ENCODE measurements at places on chromosomes 2 and 18. TPM values are rescaled to one million over a fixed set of nuclear protein-coding genes. Genes with fewer than 3 reads are reported as not detected.

GRCh38 chr18:33960417-33960816, 264.3 kb downstream of the NOL4 start:
- DNase-seq, result no peak

GRCh38 chr2:201858281-201859184, 52.2 kb downstream of the CDK15 start:
- DNase-seq, result peak; percentile 55

DNA sequence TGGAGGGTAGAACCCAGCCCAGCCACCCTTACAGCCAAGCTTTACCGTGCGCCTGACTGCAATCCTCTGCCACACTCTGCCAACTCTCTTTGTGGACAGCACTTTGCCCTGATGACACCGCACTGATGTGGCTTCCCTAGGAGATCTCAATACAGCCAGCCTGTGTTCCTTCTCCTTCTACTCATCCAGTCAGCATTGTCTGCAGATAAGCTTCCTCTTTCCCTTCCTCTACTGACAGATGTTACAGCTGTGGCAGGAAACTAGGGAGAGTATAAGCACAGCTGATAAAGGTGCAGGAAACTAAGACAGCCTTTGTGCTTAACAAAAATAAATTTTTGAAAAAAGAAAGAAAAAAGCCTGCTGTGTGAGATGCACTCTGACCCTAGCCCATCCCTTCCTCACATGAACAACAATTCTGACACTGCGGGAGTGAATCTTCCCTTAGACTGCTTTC, 25.0 kb downstream of the CEP68 start:
- peak; percentile 30 for DNase-seq

GRCh38 chr2:1613078-1613445, 131.3 kb downstream of the PXDN start:
- DNase-seq, result no peak

DNA sequence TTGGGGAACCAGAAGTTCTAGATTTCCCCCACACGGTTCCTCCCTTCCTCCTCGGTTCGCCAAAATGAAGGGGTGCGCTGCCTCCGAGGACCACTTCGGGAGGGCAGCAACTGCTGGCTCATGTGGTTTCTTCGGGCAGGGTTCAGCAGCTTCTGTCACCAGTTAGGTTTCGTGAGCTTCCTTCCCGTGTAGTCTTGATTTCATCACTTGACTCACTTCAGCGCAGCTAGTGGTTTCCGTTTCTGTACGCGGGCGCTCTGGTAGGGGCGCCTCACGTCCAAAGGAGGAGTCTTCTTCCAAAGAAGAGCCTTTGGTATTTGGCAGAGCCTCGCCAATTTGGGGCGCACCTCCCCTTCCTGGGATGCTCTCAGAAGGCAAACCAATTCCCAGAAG, 485 bp upstream of the GALNT3 start:
- peak; percentile 74 for DNase-seq

Gene CDH7
- not detected for total RNA-seq

DNA sequence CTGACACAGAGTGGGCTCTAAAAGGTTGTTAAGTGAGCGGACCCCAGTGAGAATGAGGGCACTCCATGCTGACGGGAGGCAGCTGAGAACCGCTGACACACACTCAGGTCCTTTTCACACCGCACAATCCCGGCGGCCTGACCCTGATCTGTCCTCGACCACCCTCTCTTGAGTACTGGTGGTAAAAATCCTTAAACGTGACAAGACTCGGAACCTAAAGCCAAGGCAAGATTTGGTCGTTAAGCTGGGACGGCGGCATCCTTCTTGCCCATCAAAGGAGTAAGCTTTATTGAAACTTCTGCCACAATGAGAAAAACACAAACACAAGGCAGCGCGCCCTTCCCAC, 569 bp downstream of the TMX3 start:
- DNase-seq, result no peak

Gene PDE11A
- total RNA-seq, result 0.86 TPM

- no peak for DNase-seq
Measured at GRCh38 chr2:189372688-189373257, 68.5 kb upstream of the WDR75 start.

DNA sequence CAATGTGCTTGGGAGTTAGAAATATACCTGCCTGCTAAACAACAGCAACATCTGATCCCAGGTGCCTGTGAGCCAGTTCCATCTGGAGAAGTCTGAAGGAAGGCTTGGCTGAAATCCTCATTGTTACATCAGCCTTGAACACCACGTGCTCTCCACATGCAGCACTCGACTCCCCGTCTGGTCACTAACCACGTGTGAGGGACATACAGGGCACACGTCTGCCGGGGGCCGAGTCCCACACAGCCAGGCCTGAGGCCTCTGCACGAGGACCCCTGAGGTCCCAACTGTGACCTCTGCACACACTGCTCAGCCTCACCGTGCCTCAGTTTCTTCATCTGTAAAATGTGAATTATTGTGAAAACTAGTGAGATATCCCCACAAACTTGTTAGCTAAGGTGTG, 236.5 kb upstream of the SALL3 start:
- DNase-seq, result no peak

Gene NCK2
- 13.9 TPM for total RNA-seq

Gene CCDC121
- total RNA-seq, result 3.4 TPM

DNA sequence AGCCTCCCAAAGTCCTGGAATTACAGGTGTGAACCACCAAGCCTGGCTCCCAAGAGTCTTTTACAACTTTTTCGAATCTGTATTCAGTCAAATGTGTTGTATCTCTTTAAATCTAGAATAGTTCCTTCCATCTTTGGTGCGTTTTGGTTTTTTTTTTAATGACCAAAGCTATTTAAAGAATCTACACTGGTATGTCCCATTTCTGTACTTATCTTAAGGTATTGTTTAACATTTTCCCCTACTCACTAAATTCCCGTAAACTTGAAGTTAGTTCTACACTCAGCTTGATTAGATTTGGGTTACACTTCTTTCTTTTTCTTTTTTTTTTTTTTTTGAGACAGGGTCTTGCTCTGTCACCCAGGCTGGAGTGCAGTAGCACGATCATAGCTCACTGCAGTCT, 63.8 kb downstream of the TMEM237 start:
- DNase-seq, result no peak

Gene EHD3
- 31.7 TPM for total RNA-seq

Gene FHOD3
- total RNA-seq, result 10.1 TPM

DNA sequence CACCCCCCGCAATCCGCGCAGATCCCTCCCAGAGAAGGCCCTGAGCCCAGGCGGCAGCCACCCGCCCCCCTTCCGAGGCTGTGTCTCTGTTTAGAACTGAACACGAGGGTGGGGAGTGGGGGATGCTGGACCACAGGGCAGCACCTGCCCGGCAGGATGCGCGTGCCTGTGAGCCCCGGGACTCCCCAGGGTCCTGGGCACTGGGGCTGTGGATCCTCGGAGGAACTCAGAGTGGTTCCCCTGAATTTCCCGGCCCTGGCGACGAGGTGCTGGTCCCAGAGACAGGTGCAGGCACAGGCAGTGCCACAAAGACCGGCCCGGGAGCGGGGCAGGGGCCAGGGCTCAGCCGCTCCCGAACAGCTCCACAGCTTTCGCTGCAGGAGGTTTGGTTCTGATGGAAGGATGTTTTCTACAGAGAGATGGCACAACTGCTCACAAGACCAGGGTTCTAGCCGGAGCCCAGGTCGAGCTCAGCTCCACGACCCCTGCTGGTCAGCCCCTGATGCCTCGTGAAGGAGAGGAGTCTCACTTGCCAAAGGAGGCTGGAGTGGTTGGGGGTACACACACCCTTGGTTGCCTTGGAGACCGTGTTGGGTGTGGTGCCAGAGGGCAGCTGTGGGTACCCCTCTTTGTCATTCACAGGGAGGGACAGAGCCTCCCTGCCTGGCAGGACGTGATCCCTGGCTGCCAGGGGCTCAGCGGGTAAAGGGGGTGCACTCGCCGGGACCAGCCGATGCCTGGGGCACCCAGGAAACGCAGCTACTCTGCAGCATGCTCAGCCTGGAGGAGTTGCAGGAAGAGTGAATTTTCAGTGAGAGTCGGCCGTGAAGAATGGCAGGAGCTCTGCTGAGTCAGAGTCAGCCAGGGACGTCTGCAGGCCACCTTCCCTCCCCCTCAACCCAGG, 4.4 kb upstream of the NEU4 start:
- no peak for DNase-seq

- DNase-seq, result peak; percentile 74
Measured at GRCh38 chr18:62420151-62420512, 95.0 kb downstream of the TNFRSF11A start.

Gene PROKR1
- total RNA-seq, result 0.11 TPM

Gene PMAIP1
- total RNA-seq, result 5.3 TPM

Gene PLGLB2
- total RNA-seq, result 1.5 TPM

- DNase-seq, result no peak
Measured at GRCh38 chr18:9885170-9886004, at the start of gene TXNDC2. TSS of gene TXNDC2 (plus strand) at chr18:9885973. CDS start at chr18:9886681, 708 bp downstream.

GRCh38 chr2:1509271-1510065, 96.2 kb downstream of the TPO start:
- DNase-seq, result no peak

Gene DQX1
- total RNA-seq, result not detected

DNA sequence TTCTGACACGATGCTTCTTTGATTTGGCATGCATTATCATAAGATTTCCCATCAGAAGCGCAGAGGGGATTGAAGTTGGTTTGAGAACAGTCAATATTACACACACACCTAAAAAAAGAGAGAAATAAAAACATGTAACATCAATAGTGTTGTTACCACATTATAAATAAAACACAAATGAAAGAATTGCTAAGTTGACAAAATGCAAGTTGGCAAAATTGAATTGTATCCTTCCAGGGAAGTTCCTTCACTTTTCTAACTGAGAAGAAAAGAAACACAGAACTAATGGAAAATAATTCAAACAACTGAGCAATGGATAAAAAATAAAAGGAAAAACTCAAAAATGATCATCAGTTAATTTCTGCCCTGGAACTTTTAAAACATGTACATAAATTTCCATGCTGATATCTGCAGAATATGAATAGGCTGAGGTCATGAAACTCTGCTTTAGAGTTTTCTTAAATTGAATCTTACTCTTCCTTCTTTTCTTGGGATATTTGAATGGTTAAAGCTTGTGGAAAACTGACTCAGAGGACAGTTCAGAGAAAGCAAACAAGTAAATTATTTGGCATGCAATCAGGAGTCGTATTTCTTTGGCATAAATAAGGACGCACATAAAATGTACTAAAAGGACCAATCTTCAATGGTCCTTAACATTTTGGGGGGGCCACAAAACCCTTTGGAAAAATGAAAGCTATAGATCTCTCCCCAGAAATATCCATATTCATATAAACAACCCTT, 152.4 kb upstream of the CAVIN2 start:
- DNase-seq, result no peak

Gene COBLL1
- 1.8 TPM for total RNA-seq

GRCh38 chr2:107325981-107326786, 440.2 kb upstream of the ST6GAL2 start:
- DNase-seq, result peak; percentile 15

DNA sequence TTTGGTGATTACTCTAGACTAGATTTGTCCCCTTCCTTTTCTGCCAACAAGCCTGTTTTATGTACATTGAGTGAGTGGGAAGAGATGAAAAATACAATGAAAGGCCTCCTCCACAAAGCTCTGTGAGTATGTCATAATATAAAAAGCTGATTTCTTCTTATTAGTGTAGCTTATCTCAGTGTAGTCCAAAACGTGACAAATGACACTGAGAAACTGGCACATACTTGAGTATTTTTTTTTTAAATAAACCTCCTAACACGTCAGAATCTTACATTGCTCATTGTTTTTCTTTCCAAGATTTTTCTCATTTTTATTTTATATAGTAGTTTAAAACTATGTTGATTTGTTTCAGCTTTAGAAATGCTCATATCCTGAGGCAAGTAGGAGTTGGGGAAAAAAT, 17.9 kb upstream of the FIGN start:
- DNase-seq, result peak; percentile 15

DNA sequence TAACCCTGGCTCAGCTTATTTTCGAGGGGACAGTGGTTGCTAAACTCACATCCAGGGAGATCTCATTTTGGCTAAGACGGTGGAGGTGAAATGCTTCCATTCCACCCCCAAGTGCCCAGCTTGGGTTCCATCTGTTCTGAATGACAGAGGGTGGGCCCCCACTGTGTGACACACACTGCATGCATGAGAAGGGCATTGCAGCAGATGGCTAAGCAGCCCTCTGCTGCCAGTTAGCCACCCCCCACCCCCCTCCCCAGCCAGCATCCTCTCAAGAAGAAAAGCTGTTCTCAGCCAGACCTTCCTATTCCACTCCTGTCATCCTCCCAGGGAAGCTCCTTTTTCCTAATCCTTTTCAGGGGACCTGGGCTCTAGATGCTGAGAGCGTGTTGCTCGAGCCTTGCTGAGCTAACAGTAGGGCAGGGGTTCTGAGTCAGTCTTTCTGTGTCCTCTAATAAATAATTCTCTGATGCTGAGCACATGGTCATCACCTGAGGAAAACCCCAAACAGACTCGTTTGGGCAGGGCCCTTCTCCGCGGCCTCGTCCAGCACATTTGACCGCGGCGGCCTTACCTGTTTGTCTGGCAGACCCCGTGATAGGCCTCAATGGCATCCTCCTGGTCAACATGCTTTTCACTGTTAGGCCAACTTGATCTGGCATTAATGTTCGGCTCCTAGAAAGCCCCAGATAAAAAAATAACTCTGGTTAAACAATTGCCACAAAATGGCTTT, 49.5 kb upstream of the ACAA2 start:
- DNase-seq, result no peak

Gene FOSL2
- 83.5 TPM for total RNA-seq

- DNase-seq, result no peak
Measured at GRCh38 chr2:192047315-192048107, 147.2 kb downstream of the TMEFF2 start.

DNA sequence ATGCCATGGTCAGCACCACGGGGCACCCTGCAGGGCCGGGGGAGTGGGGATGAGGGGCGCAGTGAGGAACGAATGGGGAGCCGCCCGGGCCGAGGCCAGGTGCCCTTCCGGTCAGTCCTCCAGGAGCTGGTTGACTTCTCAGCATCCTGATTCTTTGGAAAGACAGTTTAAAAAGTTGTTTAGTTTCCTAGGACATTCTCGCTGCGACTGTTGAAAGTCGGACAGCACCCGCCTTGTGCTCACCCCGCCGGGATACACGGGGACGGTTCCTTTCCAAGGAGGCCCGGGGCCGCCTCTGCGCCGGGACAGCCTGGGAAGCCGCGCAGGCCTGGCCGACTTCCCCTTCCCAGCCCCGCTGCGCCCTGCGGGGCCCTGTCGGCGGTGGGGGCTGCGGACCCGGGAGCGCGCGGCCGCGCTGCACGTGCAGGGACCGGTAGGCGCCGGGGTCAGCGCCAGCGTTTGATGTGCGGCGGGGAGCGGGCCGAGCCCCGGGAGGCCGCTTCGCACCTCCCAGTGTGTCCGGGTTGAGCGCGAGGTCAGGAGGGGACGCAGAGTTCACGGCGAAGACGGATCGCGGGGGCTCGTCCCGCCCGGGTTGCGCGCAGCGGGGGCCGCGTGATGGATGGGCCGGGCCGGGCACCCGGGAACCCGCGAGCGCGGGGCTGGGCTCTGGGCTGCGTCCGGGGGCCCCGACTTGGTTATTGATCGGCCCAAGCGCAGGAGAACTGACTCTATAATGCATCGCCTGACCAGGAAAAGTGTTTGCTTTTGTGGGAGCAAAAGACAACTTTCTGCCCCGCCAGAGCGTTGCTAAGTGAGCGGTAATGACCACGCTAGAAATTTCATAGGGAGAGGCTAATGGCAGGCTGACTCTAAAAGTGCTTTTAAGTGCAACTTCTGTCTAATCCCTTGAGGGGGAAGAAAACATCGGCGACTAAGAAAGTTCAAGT, 28.0 kb upstream of the SMIM21 start:
- peak; percentile 51 for DNase-seq

Gene VWA3B
- total RNA-seq, result not detected

Gene ABCB11
- total RNA-seq, result not detected

Gene MFF
- total RNA-seq, result 258 TPM
